EL (cell line): ENCODE measurements at places on chromosomes 5 and 9.

DNA sequence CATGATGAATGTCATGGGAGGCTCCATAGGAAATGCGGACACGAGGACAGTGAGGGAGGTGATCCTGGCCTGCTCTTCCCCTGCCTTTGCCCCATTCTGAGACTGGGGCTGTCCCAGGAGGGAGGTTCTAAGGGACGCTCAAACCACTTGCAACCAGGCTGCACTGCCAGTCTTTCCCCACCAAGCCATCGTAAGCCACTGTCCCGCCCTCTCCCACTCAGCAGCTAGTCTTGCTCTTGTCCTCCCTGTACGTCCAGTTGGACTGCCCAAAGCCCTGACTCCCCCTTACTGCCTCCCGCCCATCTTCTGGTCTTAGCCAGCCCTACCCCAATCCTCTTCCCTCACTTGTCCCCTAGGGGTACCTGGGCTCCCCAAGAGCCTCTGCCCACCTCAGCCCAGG, 115.7 kb downstream of the FSTL4 start:
- DNase-seq, result no peak

- DNase-seq, result no peak
Measured at GRCh38 chr5:126357585-126358342, 65.4 kb upstream of the GRAMD2B start.

- DNase-seq, result peak; percentile 26
Measured at GRCh38 chr9:12723409-12724028, 30.3 kb downstream of the TYRP1 start.

DNA sequence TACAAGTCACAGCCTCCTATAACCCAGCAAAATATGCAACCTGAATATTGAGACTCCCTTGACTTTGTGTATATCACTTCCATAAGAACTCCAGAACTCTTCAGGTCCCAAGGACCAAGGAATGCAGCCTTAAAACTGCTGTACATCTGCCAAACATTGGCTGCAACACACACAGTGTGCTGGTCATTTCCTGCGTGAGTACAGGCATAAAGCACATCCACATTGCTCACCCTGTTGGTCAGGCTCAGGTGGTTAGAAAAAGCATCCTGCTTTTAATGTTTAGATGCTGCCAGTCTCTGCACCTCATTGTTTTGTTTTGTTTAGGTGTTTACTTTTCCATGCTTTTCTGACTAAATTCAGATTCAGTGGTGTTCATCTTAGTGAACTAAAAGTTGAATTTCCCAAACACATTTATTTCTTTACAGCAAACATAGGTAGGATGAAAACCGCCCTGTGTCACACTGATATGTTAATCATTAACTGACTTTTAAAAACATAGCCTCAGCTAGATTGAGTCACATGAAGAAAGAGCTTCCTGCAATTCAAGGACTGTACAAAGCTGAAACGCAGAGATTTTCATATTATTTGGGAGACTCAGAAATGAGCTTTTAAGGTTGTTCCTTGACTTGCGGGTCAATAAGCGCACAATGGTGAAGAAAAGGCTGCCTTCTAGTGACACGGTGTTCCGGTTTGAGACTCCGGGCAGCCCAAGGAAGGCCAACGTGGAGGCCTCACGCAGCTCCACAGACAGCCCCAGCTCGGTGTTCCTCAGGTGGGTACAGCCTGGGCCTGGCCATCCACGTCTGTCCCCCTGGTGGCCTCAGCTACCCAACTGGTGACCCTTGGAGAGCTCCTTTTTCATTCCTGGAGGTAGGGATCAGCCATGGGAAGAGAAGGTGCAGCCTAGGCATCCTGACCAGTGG, 52.2 kb upstream of the GRAMD2B start:
- peak; percentile 64 for DNase-seq

DNA sequence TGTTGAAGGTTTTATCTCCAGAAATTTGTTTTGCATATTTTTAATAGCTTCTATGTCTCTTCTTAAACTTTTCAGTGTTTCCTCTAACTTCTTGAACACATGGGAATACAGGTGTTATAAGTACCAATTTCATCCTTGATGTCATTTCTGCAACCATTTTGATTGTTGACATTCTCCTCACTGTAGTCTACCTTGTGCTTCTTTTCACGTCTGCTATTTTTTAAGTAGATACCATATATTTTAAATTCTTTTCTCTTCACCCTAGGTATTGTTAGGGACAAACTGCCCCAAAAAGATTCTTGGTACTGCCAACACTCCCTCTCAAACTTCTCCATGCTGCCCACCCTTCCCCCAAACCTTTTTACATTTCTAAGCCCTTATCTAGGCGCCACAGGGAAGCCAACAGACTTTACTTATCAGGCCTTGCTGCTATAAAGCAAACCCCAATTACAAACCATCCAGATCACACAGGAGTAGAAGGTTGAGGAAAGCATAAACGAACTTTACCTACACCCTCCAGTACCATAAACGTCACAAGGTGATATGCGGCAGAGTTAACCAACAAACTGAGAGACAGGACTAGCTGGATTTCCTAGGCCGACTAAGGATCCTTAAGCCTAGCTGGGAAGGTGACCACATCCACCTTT, 1165.3 kb downstream of the TAF11L14 start:
- no peak for DNase-seq

GRCh38 chr9:88651682-88652633, 117.0 kb downstream of the NXNL2 start:
- peak; percentile 99 for DNase-seq

- no peak for DNase-seq
Measured at GRCh38 chr5:172666251-172666650, 25.2 kb downstream of the NEURL1B start.

DNA sequence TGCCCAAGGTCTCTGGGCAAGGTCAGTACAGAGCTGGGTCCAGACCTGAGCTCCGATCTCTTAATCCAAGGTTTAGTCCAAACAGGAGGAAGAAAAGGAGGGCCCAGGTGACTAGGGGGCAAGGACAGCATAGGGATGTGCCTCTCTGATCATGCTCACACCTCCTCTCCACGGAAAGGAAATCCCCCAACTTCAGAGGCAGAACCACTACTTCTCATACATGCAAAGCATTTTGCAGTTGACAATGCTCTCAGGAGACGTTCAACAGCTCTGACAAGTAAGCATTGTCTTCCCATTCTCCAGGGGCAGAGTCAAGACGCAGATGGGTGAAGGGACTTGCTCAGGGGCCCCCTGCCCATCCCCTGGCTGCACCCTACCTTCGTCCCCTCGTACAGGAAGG, 8.7 kb upstream of the CORO2A start:
- DNase-seq, result no peak

DNA sequence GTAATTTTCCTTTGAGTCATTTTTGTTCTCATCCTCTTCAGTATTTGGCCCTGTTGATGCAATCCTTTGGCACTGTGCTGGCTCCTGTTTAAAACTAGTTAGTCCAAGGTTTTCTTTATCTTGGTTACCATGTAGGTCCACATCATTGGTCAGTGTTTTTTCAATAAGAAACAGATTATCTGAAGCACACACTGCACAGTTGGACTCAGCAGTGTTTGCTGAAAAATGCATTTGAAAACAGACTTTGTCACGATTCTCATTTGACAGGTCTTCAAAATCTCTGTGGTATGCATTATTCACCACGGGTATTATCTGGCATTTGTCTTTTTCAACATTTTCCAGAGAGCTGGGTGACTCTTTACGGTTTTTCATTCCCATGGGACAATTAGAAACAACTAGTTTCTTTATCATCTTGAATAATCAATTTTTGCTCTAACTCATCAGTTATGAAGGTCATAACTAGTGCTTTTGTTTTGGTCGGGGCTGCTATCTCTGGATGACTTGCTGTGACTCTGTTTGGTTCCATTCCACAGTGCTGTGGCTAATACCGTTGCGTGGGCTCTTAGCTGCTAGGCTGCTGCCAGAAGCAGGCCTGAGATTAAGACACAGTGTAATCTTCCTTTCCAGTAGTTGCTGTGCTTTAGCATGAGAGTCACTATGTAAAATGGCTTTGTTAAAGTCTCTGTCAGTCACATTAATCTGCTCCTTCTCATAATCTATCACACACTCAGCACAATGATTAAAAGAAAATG, 36.2 kb downstream of the NUDT12 start:
- DNase-seq, result peak; percentile 26

DNA sequence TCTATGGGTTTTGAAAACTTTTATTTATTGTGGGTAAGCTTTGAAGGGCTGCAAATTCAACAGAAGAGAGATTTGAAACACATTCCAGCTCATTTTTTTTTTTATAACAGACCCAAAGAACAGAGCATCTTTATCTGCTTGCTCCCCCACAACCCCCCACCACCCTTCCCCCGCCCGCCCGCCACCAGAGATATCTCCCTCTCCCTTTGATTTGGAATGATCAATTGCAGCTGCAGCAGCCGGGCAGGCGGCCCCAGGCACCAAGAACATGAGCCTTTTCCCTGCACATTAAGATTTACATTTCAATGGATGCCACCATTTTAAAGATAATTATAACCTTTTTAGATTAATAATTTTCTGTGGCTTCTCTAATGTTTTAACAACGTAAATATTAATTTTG, 510.9 kb downstream of the ZNF608 start:
- DNase-seq, result no peak

DNA sequence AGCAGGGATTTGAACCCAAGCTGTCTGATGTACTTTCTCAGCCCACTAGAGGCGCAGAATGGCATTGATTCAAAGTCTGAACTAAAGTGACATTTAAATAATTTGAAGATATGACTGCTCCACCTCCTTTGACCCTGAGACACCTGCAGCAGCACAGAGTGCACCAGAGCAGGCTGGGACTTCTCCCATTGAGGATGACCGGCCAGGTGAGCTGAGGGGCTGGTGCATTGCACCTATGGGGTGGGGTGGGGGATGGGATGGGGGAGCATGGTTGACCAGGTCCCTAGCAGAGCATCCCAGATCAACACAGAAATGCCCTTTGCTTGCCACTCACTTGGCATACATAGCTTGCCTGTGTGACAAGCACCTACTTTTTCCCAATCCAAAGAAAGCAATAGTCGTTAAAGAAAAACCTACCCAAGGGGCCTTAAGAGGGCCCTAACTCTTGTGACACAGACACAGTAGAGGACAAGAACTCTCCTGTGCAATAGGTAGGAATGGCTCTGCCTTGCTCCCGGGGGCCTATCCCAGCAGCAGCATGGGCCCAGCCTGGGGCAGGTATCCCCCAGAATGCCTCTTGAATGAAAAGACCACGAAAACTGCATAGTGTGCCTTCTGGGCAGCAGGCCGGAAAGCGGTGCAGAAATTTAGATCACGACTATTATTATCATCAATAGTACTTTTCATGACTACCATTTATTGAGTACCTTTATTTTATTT, 6.5 kb downstream of the SH3PXD2B start:
- no peak for DNase-seq

DNA sequence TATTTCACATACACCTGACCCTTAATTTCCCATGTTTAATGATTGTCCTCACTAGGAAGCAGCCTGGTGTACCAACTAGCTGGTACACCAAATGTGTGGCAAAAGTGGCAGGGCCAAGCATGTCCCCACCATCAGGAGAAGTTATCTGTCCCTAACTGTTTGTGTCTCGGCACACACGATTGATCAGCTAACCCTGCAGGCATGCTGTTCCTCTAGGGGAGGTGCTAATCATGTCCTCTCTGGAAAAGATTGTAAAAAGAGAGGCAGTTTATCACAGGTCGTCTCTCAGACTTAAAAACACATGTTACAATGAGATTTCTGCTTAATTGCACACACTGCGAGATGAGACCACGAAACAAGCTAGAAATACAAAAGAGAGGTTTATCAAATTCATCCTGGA, 342.7 kb downstream of the DIRAS2 start:
- no peak for DNase-seq

GRCh38 chr5:53302529-53302928, 177.9 kb upstream of the FST start:
- DNase-seq, result peak; percentile 42

DNA sequence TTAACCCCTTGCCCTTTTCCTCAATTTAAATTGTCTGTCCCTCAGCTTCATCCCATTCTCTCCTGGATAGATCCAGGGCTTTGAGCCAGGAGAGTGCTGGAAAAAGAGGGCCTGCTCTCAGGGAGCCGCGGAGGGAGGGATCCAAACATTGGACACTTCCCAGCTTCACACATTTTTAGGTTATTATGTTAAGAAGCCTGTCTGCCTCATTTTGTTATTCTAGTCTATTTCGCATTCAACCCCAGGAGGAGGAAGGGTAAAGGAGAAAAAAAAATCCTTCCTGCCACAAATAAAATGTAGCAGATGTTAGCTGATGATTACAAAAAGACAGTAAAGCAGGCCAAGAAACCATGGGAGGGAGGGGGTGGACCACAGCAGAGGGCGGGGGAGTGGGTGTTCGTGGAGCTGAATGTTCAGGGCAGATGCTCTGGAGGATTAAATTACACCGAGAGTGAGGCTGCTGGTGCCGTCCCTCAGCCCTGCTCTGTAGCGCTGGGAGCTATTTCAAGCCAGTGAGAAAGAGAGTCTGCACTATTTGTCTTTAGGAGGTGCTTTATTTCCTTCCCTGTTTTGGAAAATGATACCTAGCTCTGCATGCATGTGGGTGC, 60.6 kb upstream of the ZFR start:
- peak; percentile 87 for DNase-seq

DNA sequence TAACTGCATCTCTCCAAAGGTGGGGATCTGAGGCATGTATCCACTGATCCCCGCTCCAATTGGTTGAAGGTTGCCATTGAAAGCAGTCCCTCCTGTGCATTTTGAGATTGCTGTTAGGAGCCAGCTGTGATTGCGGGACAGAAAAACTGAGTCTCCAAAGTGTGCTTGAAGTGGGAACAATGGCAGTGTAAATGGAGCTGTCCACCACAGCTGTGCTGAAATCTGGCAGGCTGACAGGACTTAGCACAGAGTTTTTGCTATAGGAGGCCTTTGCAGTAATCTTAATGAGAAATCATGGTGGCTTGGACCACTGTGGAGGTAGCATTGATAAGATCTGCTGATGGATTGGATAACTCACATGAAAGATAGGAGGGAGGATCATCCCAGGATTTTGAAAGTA, 3.3 kb downstream of the RNF20 start:
- peak; percentile 34 for DNase-seq

GRCh38 chr9:97307091-97307490, 368 bp upstream of the CCDC180 start:
- peak; percentile 62 for DNase-seq

GRCh38 chr5:132419502-132420468, 50.3 kb downstream of the SLC22A5 start:
- peak; percentile 79 for DNase-seq

- no peak for DNase-seq
Measured at GRCh38 chr5:148237785-148238417, 424 bp upstream of the MARCOL start.

- DNase-seq, result no peak
Measured at GRCh38 chr5:74123929-74124328, 497.9 kb downstream of the ARHGEF28 start.

DNA sequence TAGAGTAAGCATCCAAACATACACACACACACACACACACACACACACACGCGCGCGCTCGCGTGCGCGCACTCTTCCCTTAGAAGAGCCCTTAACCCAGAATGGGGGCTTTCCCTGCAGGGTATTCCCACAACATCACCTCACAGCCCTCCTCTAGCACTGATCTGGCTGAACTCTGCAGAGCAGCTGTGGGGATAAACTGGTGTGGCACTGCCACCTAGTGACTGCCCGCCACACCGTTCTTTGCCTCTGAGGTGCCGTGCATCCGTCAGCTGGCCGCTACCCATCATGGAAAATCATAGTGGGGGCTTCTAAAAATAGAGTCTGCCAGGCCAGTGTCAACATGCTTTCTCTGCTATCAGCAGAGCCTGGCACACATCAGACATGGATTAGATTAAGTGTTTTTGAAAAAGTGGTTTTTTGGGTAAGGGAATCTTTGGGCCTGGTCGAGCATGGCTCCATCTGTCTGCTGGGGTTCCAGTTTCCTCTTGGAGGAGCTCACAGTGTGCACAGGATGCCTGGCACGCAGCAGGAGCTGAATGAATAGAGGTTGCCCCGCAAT, 88.1 kb downstream of the KCNN2 start:
- DNase-seq, result peak; percentile 54

- DNase-seq, result no peak
Measured at GRCh38 chr9:74772121-74772520, 115.6 kb downstream of the TRPM6 start.
